T-cell (primary cell): ENCODE measurements at places on chromosomes 16 and 17.

DNA sequence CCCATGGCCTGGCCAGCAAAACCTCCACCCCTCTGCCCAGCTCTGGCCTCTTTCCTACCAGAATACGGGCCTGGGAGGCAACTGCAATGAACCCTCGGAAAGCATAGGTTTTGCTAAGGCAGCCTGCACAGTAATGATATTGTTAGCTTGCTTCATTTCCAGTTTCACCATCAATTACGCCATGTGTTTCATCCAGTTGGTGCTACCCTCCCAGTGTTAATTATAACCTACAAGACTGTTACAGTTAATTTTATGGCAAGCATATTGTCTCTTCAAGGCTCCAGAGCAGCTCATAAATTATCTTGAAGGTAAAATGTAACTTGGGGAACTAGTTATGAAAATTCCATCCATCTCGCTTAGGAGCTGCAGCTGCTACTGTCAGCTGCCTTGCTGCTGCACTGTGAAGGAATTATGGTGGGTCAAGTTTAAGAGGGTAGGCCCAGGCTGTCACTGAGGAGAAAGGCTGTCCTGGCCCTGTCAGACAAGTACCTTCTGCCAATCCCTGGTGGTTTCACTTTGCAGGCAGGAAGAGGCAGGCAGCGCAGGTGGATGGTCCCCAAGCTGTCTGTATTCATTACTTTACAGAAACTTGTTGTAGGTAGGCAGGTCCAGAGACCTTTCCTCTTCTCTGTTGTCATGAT is 242.9 kb downstream of the FTO start:
- no peak for DNase-seq

DNA sequence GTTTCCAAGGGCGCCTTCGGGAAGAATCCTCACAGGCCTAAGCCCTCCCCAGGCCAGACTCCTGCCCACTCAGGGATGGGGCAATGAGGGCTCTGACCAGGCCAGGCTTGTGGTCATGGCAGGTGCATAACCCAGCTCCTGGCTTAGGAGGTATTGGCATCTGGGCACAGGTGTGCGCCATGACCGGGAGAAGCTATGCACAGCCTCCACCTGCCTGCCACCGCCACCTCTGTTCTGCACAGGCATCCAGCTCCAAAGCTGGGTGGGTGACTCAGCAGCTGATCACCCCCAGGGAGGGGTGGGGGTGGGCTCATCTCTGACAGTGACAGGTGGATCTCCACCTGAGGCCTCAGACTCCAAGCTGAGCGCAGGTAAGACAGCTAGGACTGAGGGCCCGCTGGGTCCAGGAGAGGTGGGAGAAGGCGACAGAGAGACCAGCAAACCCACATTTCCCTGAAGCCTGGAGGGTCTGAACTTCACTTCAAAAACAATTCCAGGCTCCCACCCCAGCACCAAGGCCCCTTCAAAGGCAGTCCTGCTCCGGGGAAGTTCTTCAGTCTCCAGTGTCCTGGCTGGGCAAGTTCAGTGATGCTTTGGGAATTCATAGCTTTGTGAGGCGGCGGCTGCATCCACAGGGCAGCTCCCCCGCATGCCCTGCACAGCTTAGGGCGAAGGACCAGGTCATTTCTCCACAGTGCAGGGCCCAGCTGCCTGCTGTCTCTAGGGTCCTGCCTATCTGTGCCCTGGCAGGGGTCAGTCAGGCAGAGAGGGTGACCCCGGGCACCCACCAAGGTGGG is 121.6 kb upstream of the SMURF2 start:
- no peak for DNase-seq

GRCh38 chr17:75516619-75517296 is 430 bp downstream of the TSEN54 start:
- no peak for DNase-seq

DNA sequence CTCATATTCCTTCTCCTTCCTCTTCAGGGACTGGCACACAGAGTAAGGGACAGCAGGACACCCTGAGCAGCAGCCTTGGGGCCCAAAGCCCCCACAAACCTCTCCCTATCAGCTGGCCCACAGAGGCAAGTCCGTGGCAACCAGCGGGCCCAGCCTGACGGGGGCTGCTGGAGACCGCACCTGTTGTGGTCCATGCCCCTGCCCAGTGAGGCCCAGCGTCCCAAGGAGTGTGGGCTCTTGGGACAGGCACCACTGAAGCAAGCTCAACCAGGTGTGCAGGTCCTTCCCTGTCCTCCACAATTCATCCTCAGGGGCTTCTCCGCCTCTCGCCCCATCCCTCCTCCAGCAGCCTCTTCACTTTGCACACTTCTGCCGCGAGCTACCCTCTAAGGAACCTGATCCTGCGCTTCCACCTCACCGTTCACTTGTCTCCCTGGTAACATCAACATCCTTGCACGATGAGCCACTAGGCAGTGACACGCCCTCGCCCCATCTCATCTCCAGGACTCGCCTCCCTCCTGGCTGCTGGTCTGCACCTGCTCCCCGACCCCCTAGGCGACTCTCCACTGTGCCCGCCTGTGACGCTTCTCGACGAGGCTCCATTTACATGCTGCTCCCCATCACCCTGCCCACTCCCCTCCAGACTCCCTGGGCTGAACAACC is 12.7 kb downstream of the MNT start:
- no peak for DNase-seq

GRCh38 chr16:58970775-58971174 is 236.7 kb upstream of the GOT2 start:
- DNase-seq = no peak

DNA sequence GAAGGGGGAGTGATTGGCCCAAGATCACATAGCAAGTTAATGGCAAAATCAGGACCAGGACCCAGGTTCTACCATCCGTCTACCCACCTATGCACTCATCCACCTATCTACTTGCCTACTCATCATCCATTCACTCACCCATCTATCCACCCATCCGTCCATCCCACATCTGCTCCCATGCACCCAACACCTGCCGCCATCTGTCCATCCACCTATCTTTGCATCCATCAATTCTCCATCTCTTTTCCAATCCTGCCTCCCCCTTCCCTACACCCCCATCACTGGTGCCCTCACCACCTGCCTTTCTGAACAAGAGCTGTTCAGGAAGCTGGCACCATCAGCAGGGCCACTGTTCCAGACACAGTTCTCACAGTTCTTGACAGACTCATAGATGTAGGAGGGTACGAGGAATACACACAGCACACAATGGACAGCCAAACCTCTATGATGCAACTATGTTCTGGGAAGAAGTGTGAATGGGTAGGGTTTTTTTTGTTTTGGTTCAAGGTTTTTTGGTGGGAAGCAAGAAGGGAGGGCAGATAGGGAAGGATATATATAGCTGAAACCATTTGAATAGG is 4.5 kb downstream of the SAMD14 start:
- DNase-seq = no peak
